ENCODE measurements at places on chromosomes 11 and 22.

DNA sequence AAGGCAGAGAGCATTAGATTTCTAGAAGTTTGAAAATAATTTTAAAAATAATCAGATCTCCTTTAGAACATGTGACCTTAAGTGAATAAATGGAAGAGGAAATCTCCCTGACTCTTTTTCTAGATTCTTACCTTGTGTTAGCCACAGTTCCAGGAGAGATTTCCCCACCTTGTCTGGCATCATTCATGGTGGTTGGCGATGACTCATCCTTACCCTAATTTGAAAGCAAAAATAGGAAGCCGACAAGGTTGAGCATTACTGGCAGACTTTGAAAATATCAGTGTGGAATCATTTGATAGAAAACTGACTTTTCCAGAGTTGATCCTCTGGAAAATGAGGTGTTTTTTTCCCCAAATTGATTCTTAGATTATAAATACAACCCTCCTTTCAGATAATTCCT is 48.1 kb downstream of the CNTN5 start:
- DNase-seq, result no peak

DNA sequence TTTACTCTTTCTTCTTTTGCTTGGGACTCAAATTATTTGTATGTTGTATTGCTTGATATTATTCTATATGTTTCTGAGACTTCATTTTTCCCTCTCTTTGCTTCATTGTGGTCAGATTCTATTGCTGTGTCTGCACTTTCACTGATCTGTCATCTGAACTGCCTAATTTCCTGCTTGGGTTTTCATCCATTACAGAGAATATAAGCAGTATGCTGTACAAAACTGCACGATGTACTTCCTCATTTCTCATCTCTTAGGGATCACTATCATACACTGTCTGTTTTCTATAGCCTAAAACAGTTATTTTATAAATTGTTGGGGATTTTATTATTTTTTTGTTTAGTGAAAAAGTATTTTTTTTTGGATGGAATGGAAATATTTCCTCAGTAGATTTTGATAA is 736.7 kb upstream of the ANO5 start:
- DNase-seq, result no peak

DNA sequence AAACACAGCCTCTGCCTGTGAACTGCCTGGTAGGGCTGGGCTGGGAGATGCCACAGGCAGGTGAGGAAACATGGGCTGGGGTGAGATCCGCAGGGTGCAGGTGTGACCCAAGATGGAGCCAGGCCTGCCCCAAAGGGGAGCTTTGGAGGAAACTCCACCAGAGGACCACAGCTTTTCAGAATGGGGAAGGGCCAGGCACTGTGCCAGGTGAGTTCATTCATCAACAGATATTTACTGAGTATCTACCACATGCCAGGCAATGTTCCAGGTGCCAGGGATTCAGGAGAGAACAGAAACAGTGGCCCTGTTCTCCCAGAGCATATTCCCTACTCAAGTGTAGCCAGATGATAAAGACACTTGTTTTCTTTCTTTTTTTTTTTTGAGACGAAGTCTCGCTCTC is 11.2 kb downstream of the RTN4RL2 start:
- DNase-seq, result no peak

DNA sequence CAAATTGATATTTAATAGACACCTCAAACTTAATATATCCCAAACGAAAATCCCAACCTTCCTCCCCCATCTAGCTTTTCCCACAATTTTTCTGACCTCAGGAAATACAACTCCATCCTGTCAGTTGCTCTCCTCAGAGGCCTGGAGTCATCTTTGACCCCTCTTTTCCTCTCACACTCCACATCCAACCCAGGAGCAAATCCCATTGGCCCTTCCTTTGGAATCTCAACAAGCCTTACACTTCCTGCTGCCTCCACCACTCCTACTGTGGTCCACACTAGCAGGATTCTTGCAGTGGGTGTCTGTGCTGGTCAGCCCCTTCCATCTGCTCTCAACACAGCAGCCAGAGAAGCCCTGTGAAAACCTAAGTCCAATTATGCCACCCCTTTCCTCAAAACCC is 39.3 kb upstream of the RFPL3 start:
- no peak for DNase-seq

GRCh38 chr11:270451-271318 is 7.5 kb upstream of the NLRP6 start:
- no peak for DNase-seq

GRCh38 chr22:40044870-40045834 is 50.4 kb downstream of the FAM83F start:
- peak; percentile 61 for DNase-seq

GRCh38 chr11:46554213-46555147 is 39.3 kb downstream of the AMBRA1 start:
- no peak for DNase-seq

- DNase-seq, result no peak
These were observed 757 bp upstream of the HINFP start for GRCh38 chr11:119120639-119121007.

DNA sequence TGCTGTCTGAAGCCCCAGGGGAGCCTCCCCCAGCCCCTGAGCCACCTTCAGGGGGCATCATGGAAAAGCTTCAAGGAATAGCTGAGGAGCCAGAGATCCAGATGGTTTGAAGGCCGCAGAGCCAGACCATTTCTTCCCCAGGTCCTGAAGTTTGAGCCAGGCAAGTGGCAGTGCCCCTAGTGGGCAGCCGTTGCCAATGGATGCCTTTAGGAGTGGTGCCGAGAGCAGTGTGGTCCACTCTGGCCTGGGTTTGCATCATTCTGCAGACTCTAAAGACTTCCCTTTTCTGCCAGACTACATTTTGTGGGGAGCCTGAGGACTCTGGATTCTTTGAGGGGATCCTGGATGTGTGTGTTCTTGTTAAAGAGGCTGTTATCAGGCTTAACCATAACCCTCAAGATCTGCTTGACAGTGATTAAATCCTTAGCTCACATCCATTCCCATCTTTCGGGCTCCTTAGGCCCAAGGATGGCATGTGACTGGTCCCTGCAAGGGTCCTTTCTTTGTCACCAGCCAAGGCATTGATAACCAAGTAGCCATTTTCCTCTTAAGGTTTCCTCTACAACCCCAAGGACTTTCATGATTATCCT is 13.1 kb downstream of the HINFP start:
- DNase-seq, result no peak

GRCh38 chr11:7582338-7582985 is 68.7 kb downstream of the PPFIBP2 start:
- DNase-seq, result no peak

DNA sequence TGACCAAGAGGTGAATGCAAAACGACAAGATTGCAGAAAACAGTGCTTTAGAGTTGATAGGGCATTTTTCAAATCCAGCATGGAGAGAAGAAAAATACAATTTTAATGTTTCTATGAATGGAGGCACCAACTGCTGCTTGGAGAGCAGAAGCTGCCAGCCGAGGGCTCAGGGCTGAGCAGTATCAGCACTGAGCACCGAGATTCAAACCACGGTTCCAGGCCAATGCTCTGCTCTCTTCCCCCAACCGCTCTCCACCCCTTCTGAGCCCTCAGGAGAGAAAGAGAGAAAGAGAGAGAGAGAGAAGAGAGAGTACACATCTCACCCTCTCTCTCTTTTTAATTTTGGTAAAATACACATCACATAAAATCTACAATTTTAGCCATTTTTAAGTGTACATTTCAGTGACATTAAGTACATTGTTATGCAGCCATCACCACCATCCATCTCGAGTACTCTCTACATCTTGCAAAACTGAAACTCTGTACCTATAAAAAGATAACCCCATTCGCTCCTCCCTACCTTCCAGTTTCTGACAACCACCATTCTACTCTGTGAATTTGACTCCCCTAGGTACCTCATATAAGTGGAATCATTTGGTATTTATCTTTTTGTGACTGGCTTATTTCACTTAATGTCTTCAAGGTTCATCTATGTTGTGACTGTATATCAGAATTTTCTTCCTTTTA is 333.3 kb downstream of the MIAT start:
- no peak for DNase-seq

DNA sequence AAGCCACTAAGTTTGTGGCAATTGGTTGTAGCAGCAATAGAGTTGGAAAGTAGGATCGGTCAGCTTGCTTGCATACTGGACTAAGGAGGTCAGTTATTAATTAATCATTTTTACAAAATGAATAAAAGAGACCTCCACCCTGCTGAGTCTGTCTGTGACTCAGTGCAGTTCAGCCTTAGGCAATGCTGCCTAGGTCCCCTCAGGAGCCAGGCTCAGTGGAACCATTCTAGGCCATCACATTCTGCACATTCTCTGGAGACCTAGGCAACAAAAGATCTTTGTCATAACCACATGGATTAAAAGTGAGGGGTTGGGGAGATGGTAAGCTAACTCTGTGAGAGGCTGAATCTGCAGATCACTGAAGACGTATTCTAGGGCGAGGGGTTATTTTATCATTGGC is 178.7 kb upstream of the CADM1 start:
- DNase-seq, result no peak

GRCh38 chr22:19121631-19122142 is 525 bp downstream of the DGCR2 start:
- DNase-seq, result no peak

DNA sequence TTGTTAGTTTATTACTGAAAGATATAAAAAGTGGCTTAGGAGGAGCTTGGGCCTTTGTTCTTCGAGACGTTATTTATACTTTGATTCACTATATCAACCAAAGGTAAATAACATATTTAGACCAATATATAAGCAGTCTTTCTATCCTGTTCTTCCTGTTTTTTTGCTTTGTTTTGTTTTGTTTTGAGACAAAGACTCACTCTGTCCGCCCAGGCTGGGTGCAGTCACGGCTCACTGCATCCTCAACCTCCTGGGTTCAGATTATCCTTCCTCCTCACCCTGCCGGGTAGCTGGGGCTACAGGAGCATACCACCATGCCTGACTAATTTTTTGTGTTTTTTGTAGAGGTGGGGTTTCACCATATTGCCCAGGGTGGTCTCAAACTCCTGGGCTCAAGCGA is 66.8 kb downstream of the ATM start:
- DNase-seq, result no peak

GRCh38 chr11:133815636-133816035 is 29.7 kb downstream of the SPATA19 start:
- DNase-seq, result no peak

DNA sequence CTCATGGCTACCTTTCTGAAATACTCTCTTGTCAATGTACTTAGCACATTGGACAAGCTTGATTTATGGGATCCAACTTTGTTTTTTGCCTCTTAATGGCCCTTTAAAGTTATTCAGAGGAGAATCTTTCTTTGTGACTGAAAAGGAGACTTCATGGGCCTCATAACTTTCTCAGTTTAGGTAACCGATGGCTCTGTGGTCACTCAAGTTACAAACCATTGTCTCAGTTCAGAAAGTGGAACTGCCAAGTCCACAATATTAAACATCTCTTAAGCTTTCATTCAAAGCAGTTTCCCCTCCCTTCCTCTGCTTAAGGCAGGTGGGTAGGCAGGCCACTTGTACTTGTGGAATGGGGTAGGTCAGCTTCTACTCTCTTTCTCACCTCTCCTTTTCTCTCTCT is 12.3 kb upstream of the ARL14EP start:
- no peak for DNase-seq

DNA sequence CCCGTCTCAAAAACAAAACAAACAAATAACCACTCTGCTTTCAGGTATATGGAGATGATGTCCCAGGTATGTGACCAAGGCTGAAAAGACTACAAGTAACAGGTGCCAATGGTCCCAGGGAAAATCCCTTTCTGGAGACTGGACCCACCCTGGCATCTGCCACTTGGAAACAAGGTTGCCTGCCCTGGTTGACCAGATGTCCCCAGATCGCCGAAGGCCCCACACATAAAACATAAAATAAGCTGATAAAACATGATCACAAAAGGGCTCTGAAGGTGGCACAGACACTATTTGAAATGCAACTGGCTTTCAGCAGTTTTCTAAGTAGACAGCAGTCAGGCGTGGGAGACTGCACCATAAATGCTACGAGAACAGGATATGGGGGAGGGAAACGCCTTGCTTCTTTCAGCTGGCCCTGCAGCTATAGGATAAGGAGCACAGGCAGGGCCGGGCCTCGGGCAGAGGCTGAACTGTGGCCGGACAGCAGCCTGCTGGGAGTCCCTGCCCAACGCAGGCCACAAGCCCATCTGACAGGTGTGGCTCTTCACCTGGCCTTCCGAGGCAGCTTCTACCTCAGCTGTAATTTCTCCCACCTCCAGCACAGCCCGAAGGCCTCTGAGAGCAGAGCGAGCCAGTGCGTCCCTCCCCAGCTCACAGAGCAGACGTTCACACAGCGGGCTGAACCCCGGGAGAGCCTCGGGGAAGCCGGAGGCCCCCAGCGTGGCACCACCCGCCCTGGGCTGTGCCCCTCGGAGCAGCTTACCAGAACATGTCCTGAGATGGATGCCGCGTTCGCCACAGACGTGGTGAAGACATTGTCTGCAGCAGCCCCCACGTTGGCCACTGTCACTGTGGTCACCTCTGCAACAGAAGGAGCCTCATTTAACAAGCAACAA is 4.0 kb downstream of the DEAF1 start:
- no peak for DNase-seq

- DNase-seq, result no peak
These were observed 132.5 kb downstream of the ADAMTS15 start for GRCh38 chr11:130580891-130581492.

GRCh38 chr11:62921573-62922188 is 518 bp upstream of the CHRM1 start:
- no peak for DNase-seq

GRCh38 chr11:5922749-5923426 is 19.2 kb upstream of the OR56A3 start:
- no peak for DNase-seq

- DNase-seq, result no peak
These were observed 121.7 kb upstream of the CRYBB3 start for GRCh38 chr22:25077964-25078363.

DNA sequence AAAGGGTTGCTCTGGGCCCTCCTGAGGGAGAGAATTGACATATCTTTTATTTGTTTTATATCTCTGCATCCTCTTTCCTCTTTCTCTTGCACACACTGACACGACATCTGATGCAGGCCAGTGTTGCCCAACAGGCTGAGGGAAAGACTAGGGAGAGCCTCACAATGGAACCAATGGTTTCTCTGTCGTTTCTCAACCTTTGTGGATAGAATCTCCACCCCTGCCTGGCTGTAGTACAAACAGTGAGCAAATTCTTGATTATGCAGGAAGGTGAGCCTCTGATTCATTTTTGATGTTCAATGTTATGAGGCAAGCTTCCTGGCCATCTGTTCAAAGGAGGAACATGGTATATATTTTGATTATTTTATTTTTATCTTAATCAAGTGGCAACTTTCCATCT is 49.8 kb upstream of the PLET1 start:
- DNase-seq, result no peak

- DNase-seq, result no peak
These were observed 82.4 kb downstream of the AASDHPPT start for GRCh38 chr11:106159836-106160235.

DNA sequence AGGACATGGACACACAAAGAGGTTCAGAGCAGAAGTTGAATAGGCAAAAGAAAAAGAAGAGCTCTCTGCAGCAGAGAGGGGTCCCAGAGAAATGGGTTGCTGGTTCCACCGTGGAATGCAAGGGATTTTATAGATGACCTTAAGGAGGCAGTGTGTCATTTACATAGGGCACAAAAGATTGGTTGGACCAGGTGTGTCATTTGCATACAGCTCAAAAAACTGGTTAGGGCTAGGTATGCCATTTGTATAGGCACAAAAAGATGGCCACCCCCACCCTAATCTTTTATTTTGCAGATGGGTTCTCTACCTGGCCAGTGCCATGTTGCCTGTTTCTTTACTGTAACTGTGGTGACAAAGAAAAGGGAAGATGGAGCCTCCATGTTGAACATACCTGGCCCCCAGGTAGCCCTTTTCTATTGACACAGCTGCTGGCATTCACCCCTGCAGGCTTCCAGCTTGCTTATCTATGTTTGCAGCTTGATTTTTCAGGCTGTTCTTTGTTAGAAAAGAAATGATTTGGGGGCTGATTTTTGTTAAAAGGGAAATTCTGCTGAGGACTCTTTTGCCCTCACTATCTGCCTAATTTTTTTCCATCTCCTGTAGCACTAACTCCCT is 3.1 kb upstream of the CAVIN3 start:
- DNase-seq, result no peak
